ENCODE measurements at places on chromosomes 13 and 19.

GRCh38 chr13:43316281-43316680 lies 292.9 kb downstream of the DNAJC15 start:
- DNase-seq = no peak

- DNase-seq = no peak
Measured at GRCh38 chr19:4704317-4704673, 19.3 kb downstream of the DPP9 start.

DNA sequence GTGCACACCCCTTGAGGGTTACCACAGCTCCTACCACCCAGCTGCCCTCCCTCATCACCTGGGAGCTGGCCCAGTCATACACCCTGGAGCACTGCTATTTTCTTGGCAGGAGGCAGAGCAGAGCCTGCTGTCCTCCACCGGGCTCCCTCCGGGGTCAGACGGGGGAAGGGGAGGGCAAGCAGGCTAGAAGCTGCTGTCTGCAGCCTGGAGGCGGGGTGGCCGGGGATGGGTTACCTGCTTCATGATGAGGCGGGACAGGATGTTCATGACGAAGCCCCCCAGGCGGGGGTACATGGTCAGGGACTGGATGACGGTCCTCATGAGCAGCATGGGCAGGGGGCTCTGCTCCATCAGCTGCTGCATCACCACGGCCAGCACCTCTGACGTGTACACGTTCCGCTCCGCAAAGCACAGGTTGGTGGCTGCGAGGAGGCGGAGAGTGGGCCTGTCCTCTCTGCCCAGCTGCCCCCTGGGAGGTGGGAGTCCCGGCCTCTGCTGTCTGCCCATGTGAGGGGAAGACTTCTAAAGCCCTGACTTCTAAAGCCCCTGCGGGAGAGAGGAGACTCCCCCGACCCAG lies 2.7 kb upstream of the RSPH6A start:
- DNase-seq = no peak

GRCh38 chr19:35846038-35846668 lies 6.2 kb downstream of the NPHS1 start:
- DNase-seq = no peak

GRCh38 chr19:17951990-17952976 lies 14.6 kb upstream of the KCNN1 start:
- DNase-seq = no peak

GRCh38 chr13:101611491-101612475 lies 159.3 kb downstream of the ITGBL1 start:
- DNase-seq = no peak

GRCh38 chr19:29622166-29623070 lies 16.3 kb downstream of the POP4 start:
- no peak for DNase-seq

GRCh38 chr13:113969311-113969972 lies 4.4 kb downstream of the C13orf46 start:
- DNase-seq = no peak

GRCh38 chr13:41463838-41464602 lies 6.7 kb downstream of the RGCC start:
- no peak for DNase-seq

- no peak for DNase-seq
Measured at GRCh38 chr19:41521931-41522555, 53.9 kb upstream of the CEACAM21 start.

DNA sequence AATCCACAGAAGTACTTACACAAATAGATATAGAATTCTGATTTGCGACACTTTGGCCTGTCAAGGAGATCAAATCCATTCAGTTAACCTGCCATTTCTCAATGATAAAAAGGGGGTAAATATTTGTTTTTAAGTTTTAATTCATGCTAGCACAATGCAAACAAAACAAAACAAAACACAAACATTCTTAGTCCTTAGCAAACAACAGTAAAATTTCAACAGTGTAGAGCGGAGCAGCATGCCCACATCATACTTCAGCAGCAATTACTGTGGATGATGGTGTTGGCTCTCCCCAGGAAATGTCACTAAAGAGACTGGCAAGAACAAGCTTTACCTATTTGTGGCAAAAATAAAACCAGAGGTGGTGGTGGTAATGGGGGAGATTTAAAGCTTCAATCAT lies 625.2 kb upstream of the PCDH20 start:
- no peak for DNase-seq

DNA sequence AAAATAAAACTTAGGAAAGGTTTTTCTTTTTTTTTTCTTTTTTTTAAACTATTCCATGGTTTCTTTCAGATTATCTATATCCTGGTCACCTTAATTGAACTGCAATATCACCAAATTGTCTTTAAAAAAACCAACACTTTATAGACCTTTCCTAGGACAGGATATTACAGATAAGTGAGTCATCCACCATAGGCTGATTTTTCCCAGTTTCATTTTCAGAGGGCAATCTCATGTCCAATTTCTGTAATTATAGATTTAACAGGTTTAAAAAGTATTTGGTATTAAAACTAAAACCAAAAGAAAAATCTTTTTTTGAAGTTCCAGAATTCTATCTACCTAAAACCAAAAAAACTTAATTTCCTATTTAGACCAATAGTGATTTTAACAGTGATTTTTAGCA lies 13.2 kb downstream of the SPART start:
- DNase-seq = no peak

- no peak for DNase-seq
Measured at GRCh38 chr19:46919324-46919723, 58.5 kb downstream of the ARHGAP35 start.

DNA sequence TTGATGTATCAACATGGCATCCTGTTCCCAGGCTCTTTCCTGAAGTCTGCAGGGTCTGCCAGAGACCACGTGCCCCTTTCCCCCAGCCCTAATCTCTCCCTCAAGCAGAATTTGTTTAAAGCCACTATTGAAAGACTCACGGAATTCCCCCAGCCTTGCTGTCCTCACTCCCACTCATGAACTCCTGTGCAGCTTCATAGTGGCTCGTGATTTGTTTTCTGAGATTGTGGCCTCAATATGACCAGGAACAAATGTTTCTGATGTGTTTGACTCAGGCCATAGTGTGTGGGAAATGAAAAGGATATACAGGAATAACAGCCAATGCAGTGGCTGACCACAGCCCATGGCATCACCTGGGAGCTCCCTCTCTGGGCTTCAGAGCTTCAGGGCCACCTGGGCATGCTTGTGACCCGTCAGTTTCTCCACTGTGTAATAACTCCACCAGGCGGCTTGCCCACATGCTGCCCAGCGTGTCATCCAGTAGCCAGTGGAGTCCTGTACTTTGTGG lies 8.1 kb upstream of the SERPINE3 start:
- no peak for DNase-seq

DNA sequence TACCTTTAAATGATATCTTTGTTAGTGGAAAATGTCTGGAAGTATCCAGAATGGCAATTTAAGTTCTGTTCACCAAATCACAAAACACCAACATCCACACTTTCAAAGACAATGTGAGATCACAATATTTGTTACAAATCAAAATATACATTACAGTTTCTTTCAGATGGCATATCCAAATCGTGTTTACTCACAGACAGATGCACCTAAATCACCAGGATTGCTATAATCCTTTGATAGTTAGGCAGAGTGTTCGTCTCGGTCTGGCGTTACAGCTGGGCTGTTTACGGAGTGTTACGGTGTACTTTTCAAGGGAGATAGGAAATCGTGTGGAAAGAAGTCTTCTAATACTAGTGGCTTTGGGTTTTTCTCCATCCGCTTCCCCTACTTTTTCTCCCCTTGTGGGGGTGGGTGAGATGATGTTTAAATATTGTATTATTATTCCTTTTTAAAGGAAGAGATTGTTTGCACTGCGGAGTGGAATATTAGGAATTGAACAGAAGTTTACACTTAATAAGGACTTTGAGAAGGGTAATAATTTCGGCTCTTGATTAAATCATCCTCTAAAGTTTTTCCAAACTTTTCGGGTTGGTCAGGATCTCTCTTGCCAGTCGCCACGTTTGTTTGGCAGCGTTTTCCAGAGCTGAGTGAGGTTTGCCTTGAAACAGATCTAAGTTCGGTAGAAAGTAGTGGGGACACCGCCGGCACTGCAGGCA lies 1.8 kb downstream of the MAB21L1 start:
- DNase-seq = no peak
